Osteocyte (in vitro differentiated cells): ENCODE measurements at places on chromosomes 6 and 20. TPM values are rescaled to one million over a fixed set of nuclear protein-coding genes. Genes with fewer than 3 reads are reported as not detected.
A peak's percentile ranks its signal among the peaks of the same experiment; 100 is the strongest.

Gene ABHD12
- total RNA-seq, result 42.9 and 50.3 TPM in 2 replicates

Gene PXDC1
- 129 and 131 TPM in 2 replicates for total RNA-seq

Gene GRM1
- total RNA-seq, result not detected in 2 replicates

- DNase-seq, result no peak
These were observed 127.4 kb upstream of the AFDN start for GRCh38 chr6:167699141-167699931.

- no peak for DNase-seq
These were observed 91.0 kb downstream of the TMEM242 start for GRCh38 chr6:157232161-157232895.

Gene KIF25
- not detected in 2 replicates for total RNA-seq

- no peak for DNase-seq
These were observed 4.1 kb upstream of the MOXD1 start for GRCh38 chr6:132405143-132405915.

- no peak for DNase-seq
These were observed 35.8 kb downstream of the GRIK2 start for GRCh38 chr6:101429270-101429669.

- no peak for DNase-seq
These were observed 294.5 kb upstream of the PLCB4 start for GRCh38 chr20:8774412-8774811.

DNA sequence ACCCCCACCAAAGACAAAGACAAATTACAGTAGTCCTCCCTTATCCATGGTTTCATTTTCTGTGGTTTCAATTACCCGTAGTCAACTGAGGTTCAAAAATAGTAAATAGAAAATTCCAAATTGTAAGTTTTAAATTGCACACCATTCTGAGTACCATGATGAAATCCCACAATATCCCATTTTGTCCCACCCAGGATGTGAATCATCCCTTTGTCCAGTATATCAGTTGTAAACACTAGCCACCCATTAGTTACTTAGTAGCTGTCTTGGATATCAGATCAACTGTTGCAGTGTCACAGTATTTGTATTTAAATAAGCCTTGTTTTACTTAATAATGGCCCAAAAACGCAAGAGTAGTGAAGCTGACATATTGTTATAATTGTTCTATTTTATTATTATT, 364.0 kb upstream of the ARID1B start:
- DNase-seq, result no peak

- no peak for DNase-seq
These were observed 219.8 kb downstream of the LAMA2 start for GRCh38 chr6:129102741-129103140.

- no peak for DNase-seq
These were observed 6.2 kb upstream of the SNAI1 start for GRCh38 chr20:49976542-49976941.

DNA sequence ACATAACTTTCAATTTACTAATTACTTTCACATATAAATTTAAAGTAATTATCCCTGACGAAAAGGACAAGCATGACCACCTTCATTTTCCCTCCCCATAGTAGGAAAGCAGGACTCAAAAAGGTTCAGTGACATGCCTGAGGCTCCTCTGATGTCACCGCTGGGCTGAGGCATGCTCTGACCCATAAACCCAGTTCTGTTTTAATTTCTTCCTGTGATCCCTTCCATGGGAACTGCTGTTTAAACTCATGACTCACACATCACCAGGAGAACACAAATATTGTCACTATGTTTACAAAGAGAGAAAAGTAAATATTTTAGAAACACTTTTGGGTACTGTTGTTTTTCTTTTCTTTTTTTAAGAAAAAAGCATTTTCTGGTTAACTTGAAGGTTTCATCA, 38.0 kb upstream of the NR2E1 start:
- no peak for DNase-seq

GRCh38 chr6:55826941-55827340, 48.4 kb downstream of the BMP5 start:
- no peak for DNase-seq

Gene HTR1E
- not detected in 2 replicates for total RNA-seq

GRCh38 chr6:90610301-90610750, 23.5 kb upstream of the MAP3K7 start:
- no peak for DNase-seq

GRCh38 chr6:121441477-121441876, 6.0 kb downstream of the GJA1 start:
- DNase-seq, result no peak

DNA sequence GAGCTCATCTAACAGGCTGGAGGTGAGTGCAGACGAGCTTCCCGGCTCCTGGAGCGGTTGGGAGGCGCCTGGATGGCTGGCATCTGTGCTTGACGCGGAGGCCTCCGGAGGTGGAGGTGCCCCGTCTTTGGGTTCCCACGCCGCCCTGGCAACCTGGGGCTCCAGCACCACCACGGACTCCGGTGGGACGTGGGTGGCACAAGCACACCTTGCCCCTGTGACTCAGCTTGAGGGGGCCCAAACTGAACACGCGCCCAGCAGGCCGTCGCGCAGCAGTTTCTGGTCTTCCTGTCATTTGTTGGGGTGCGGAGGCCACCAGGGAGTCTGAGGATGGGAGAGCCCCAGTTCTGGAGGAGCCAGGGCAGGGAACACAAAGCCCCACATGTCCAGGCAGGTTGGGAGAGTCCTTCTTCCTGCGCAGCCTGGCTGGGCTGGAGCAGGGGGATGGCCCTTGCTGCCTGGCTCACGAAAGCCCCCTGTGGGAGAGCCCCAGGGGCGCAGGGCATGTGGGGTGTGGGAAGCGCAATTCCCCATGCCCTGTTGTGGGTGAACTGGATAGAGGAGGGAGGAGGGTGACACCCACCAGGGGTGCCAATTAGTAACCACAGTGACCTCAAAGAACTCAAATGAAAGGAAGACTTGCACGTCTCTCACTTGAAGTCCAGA, 1378.6 kb upstream of the DEFB115 start:
- DNase-seq, result peak; percentile 89

GRCh38 chr20:20593447-20594170, 118.8 kb downstream of the RALGAPA2 start:
- no peak for DNase-seq

Gene CCN2
- 635 and 878 TPM in 2 replicates for total RNA-seq
